ENCODE measurements at places on chromosomes 2 and 18. TPM values are rescaled to one million over a fixed set of nuclear protein-coding genes. Genes with fewer than 3 reads are reported as not detected.

Gene ASIC4
- total RNA-seq, result 0.09 TPM

Gene LGALSL
- total RNA-seq, result 12.3 TPM

Gene CPLX4
- total RNA-seq, result not detected

Gene IL1RN
- total RNA-seq, result 0.39 TPM

Gene ALPP
- 12.1 TPM for total RNA-seq
